ENCODE measurements at places on chromosomes 2 and 18. TPM values are rescaled to one million over a fixed set of nuclear protein-coding genes. Genes with fewer than 3 reads are reported as not detected.

Gene PLEK
- total RNA-seq = 5.3 TPM

Gene THOC1
- total RNA-seq = 30.5 TPM

GRCh38 chr2:96801005-96801785 is 14.9 kb upstream of the CNNM3 start:
- H3K4me1 ChIP-seq = peaks cover 5% of the 10 kb centered on the region
- peaks cover 11% of the 10 kb centered on the region for H3K36me3 ChIP-seq
- peak; percentile 74 for DNase-seq
- no peaks in the 10 kb centered on the region for H3K27me3 ChIP-seq
- no peak overlapping the region for H3K27ac ChIP-seq

DNA sequence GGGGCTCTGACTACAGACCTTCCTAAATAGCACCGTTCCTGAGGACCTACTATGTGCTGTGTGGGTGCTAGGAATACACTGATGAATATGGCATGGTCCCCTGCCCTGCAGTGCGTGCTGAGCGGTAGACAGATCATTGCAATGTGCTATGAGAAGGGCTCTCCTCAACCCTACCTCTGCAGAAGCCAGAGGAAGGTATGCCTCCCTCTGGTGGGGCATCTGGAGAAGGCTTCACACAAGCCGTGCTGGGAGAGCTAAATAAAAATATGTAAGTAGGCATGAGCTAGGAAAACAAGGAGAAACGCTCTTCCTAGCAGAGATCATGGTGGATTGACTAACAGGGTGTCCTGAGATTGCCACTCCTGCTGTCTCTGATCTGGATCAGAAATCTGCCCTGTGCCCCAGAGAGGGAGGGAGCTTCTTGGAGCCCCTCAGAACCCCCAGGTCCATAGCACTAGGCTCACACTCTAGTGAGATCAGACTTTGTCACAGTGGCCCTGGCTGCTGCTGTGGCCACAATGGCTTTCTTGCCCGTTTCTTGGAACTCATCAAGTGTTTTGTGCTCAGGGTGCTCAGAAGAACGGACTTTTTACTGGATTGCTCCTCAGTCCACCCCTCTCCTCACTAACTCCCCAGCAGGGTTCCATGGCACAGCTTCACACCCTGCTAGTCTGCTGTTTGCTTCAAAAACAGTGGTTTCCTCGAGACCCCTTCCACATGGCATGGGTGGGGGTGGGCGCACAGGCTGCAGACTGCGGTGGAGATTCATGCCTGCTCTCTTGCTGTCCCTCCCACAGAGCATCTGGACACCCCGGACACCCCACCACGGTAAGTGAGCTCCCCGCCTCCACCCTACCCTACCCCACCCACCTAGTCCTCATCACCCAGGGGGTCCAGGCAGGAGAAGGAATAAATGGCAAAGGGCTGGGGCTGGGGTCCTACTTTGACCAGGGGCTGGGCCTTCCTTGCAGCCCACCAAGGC is 14.2 kb downstream of the SIGLEC15 start:
- H3K27ac ChIP-seq = peak overlapping the region; percentile 51
- no peaks in the 10 kb centered on the region for H3K36me3 ChIP-seq
- H3K4me1 ChIP-seq = peaks cover 34% of the 10 kb centered on the region
- no peak overlapping the region for H3K4me3 ChIP-seq
- DNase-seq = no peak

DNA sequence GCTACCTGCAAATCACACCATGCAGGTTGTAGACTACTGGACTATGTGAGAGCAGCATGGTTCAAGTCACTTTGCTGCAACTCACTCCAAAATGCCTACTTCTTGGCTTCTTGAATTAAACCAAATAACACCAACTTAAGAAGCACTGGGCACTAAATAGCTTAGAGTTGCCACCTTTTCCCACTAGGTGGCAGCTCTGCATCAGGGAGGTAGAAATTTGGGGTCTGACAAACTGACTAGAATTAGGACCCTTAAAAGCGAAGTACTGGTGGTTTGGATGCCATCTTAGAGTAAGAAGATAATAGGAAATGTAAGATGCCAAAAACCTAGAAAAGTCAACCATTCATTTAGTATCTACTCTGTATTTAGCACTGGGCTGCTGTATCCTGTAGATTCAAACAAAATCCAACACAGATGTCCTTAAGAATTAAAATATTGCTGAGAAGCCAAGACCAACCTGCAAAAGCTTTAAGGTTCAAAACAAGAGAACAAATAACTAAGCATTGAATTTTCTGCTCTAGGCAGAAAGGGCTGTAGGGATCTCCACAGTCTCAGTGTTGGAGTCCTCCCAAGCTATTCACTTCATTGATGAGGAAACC is 65.5 kb downstream of the CCBE1 start:
- H3K4me1 ChIP-seq = no peaks in the 10 kb centered on the region
- no peak overlapping the region for H3K27ac ChIP-seq
- no peaks in the 10 kb centered on the region for H3K36me3 ChIP-seq

- no peaks in the 10 kb centered on the region for H3K27me3 ChIP-seq
- no peak overlapping the region for H3K4me3 ChIP-seq
- H3K27ac ChIP-seq = peak overlapping the region; percentile 7
- DNase-seq = peak; percentile 73
Observed at GRCh38 chr18:3062798-3063680, 50.1 kb upstream of the LPIN2 start.

DNA sequence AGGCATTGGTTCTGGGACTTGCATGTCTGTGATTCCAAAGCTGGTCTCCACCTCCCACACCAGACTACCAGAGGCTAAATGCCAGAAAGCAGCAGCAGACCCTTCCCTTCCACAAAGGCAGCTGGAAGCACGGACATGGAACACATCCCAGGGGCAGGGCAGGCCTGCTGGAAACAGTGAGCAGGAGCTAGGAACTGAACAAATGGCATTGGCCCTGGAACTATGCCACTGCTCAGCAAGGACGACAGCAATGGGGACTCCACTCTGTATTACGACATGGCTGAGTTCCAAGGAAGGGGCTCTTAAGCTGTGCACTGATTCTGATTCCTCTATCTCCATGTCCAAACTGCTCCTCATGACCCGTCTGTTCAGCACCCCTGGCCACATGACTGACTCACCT is 77.8 kb upstream of the TFCP2L1 start:
- peaks cover 34% of the 10 kb centered on the region for H3K36me3 ChIP-seq
- no peak overlapping the region for H3K27ac ChIP-seq
- no peaks in the 10 kb centered on the region for H3K4me1 ChIP-seq
- H3K27me3 ChIP-seq = no peaks in the 10 kb centered on the region
- no peak for DNase-seq

- no peaks in the 10 kb centered on the region for H3K4me1 ChIP-seq
- H3K4me3 ChIP-seq = no peak overlapping the region
- DNase-seq = no peak
- no peak overlapping the region for H3K27ac ChIP-seq
- H3K36me3 ChIP-seq = no peaks in the 10 kb centered on the region
Observed at GRCh38 chr2:231904161-231904611, 22.0 kb downstream of the NPPC start.

DNA sequence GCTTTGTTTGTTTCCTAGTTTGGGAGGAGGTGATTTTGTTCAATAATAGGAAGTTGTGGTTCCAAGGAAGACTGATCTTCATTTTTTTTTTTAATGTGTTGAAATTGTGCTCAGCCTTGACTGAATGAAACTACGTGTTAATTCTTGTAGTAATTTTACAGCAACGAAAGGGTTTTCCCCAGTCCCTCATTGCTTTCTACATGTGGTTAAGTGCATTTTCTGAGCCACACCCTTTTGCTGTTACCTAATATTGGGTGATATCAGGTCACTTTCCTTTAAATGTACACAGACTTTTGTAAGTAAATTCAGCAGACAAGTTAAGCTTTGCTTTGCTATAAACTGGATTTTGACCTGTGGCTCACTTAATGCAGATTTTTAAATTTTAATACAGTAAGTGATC is 73.6 kb downstream of the OTX1 start:
- no peak for DNase-seq
- H3K4me1 ChIP-seq = no peaks in the 10 kb centered on the region
- H3K27ac ChIP-seq = no peak overlapping the region
- H3K36me3 ChIP-seq = peaks cover 2% of the 10 kb centered on the region

DNA sequence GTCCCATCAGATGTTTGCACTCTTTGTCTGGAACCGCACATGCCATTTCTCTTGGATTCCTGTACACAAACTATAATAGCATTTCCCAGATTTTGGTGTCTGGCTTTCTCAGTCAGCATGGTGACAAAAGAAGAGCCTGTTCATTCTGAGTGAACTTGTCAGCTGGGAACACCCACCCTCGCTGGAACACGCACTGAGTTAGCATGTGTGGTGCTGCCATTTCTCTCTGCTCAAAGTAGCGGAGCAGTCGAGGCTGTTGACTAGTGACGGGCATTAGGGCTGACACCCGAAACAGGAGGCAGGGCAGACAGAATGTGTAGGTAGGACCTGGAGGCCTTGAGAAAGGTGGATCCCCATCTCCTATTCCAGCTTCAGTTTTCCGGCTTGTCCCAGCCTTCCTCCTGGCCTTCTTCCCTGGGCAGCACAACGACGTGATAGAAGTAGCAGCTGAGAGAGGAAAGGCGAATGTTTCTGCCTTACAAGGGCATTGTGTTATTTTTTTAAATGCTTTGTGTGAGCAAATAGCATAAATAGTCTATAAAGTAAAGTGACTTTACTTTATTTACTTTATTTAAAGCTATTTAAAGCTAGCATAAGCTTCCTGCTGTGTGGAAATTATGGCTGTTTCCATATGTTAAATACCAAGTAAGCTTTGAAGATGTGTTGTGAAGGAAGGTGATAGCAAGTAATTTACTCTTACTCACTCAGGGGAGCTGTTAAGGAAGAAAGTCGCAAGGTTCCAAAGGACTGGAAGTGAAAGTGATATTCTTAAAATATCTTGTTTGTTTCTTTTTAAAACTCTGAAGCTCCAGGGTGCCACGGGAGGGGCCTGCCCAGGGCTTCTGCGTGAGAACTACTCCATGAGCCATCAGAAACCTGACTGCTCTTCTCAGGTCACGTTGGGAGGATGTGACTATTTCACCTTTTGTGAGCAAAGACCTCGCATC is 272.6 kb downstream of the NEDD4L start:
- H3K27ac ChIP-seq = no peak overlapping the region
- no peak overlapping the region for H3K4me3 ChIP-seq
- no peaks in the 10 kb centered on the region for H3K36me3 ChIP-seq

GRCh38 chr18:76977108-76977621 is 154.8 kb downstream of the ZNF236 start:
- H3K27ac ChIP-seq = no peak overlapping the region
- DNase-seq = peak; percentile 30
- H3K4me3 ChIP-seq = no peak overlapping the region

Data from liver (tissue), 10 donors.